ENCODE measurements at places on chromosomes 1 and 21. TPM values are rescaled to one million over a fixed set of nuclear protein-coding genes. Genes with fewer than 3 reads are reported as not detected.

GRCh38 chr1:171909711-171910110 lies 68.4 kb downstream of the DNM3 start:
- no peak for DNase-seq

DNA sequence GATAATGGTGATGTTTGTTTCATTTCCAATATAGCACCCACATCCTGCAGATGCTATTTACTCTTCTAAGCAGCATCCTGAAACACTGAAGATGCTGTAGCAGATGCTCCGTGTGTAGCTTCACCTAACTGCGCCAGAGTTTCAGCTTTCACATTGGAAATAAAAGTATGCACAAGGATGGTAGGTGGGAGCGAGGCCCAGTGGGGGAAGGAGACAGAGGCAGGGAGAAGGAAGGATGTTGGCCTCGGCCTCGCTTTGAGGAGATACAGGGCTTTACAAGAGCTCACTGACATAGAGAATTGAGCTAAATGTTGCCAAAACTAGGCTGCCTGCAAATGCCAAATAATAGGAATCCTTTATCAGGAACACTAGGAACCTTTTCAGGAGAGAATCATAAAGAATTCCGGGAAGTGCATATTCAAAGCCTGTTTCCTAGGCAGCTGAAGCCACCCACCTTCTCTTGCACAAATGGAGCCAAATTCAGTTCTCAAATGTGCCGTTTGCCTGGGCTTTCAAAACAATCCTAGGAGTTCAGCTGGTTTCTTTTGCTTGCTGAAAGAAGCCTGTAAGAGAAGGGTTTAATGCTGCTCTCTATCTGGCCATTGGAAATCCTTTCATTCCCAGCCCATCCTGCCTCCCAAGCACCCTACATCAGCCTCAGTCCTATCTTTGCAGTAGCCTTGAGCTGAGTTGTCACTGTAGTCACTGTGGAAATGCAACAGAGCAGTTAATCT lies 135.4 kb upstream of the ATP1B1 start:
- no peak for DNase-seq

GRCh38 chr1:33454646-33455282 lies 17.7 kb upstream of the ZSCAN20 start:
- DNase-seq, result no peak

GRCh38 chr1:107575226-107575625 lies 389.8 kb downstream of the VAV3 start:
- DNase-seq, result no peak

GRCh38 chr1:205059660-205060059 lies 16.6 kb downstream of the CNTN2 start:
- DNase-seq, result no peak

DNA sequence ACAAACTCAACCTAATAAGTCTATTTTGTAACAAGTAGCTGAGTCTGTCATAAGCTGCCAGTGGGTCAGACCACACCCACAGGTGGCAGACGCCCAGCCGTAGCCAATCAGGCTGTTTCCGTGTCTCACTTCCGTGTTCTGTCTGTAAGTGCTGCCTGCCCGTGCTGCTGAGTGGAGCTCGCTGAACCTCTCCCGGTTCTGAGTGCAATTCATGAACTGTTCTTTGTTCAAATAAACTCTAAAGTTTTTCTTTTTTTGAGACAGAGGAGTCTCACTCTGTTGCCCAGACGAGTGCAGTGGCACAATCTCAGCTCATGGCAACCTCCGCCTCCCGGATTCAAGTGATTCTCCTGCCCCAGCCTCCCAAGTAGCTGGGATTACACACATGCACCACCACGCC lies 25.1 kb downstream of the POFUT2 start:
- no peak for DNase-seq

DNA sequence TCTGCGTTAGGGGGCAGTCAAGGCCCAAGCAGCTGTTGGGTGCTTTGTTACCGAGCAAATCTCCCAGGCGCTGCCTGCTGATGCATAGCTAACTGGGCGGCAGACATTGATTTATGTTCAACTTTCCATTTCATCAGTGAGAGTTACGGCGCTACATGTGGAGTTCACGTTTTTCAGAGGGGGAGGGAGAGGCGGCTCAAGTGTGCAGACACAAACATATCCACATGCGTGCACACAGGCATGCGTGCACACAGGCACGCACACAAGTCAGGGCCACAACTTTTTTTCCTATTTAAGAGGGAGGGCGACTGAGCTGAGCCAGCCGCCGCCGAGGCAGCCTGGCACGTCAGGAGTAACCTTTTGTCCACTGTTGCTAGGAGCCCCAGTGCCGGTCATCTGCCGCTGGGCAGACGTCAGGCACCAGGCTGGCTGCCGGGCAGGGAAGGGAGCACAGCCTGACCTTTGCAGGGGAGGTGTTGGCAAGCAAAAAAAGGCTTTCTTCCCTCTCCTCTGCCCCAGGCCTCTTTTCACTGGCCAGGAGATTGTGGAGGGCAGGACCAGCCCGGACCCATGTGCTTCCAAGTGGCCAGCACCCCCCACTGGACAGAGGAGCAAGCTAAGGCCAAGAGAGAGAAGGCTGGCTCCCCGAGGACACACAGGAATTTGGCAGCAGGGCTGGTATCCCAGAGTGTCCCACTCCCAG lies 73.3 kb downstream of the MRPL37 start:
- no peak for DNase-seq

GRCh38 chr1:166485620-166486019 lies 318.8 kb upstream of the FAM78B start:
- DNase-seq, result no peak

GRCh38 chr1:52239708-52240001 lies 97.8 kb downstream of the ZFYVE9 start:
- DNase-seq, result no peak

The MIS18A gene
- 4.4 TPM for total RNA-seq

The SHISAL2A gene
- not detected for total RNA-seq

The TPRG1L gene
- total RNA-seq, result 30.2 TPM
